AG08396 (cell line): ENCODE measurements at places on chromosomes 1 and 21.

DNA sequence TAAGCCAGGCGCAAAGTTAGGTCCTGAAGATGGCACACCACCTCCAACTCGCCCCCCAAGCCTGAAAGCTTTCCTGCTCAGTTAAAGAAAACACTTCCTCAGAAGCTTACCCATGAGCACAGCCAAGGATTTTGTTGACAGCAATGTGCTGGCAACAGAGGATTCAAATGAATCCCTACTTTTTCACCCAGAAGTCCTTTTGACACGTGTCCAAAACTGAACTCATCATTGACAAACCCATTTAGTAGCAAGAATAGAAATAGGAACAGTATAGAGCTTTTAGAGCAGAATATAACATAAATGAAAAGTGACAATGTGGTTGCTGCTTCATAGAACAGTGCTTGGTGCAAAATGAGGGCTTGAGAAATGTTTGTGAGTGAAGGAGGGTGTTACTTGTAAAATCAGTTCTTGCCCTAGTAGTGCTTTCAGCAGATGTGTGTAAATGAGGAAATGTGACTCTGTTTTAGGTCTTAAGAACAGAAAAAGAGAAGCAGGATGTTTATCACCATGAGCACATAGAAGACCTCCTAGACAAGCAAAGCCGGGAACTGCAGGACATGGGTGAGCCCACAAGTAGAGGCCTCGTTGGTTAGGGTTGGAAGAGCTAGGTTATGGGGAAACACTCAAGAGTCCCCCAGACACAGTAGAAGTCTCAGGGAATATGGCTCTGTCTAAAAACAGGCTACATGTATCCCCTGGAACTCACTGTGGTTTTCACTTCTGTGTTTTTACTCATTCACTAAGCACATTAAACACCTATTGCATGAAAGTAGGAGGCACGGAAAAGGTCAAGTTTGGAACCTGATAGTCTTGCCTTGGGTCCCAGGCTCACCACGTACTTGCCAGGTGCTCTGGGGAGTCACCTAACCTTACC, 48.6 kb upstream of the TMEM125 start:
- no peak for DNase-seq

DNA sequence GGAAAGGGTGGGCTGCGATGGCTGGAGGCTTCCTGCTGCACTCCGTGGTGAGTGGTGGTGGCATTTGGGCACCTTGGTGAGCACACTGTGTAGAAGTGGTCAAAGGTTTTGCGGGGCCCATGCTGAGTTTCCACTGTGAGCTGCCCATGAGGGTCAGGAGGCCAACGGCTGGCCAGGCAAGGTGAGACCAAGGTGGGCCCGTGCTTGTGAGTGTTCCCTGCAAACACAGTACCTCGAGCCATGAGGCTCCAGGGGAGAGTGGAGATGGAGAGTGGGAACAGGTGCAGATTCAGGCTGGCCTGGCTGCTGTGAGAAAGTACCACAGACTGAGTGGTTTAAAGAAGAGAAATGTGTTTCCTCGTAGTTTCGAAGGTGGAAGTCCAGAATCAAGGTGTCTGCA, 40.8 kb downstream of the AJAP1 start:
- DNase-seq, result no peak

- DNase-seq, result no peak
Measured at GRCh38 chr1:198117267-198117666, 39.5 kb upstream of the NEK7 start.

DNA sequence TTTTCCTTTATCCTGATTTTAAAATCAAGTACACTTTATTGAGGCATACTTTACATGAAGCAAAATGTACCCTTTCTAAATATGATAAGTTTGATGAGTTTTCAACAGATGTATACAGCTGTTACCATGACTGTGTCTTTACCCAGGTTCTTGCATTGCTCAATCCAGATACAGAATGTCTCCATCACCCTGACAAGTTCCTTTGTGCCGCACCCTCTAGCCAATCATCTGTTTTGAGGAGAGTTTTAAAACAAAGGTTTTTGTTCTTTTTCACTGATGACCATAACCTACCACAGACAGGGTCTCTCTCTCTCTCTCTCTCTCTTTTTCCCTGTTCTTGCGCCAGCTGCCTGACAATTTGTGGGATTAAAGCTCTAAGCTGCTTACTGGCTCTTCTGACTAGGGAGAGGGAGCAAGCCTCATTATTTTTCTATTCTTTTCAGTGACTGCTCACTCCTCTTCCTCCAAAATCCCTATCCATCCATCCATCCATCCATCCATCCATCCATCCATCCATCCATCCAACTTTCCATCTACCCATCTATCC, 1.2 kb upstream of the KCNE1 start:
- no peak for DNase-seq

DNA sequence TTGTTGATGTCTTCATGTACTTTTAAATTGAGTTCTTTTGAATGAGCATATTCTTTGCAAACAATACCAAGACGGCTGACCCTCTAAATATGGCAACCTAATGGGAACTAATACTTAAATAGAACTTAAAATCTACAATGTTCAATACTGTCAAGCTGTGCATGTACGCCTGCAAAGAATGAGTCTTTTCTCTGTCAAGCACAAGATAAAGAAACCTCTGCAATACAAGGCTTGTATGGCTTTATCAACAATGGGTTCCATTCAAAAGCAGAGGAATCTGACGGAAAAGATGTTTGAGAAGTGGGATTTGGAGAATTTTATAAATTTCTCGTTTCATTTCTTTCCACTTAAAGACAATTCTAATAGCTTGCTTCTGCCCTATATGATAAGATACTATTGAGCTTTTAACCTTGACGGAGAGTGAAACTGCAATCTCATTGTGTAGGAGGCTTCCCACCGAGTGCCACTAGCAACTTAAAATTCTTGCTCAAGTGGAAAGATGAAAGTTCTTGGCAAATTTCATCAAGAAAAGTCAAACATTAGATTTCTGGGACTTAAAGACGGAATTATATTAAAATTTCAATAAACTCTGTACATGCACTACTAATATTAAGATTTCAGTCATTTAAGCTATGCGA, 119.8 kb downstream of the RGS21 start:
- DNase-seq, result no peak

DNA sequence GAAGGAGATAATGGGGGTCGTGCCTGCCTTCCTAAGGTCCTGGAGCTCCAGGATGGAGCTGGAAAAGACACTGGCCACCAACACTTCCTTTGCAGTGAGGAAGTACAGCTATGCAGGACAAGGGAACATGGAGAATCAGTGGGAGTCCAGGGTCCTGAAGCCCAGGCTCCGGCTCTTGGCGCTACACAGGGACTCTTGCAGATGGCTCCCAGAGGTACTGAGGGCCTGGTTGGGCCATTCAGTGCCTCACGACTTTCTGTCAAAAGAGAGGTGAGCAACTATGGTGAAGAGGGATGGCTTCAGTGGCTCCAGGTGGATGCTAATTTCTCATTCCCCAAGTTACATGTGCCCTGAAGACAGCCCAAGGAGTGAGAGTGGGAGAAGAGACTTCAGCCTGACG, 1.8 kb upstream of the ETNK2 start:
- no peak for DNase-seq

GRCh38 chr1:211811126-211811525, 19.4 kb downstream of the LPGAT1 start:
- DNase-seq, result no peak

DNA sequence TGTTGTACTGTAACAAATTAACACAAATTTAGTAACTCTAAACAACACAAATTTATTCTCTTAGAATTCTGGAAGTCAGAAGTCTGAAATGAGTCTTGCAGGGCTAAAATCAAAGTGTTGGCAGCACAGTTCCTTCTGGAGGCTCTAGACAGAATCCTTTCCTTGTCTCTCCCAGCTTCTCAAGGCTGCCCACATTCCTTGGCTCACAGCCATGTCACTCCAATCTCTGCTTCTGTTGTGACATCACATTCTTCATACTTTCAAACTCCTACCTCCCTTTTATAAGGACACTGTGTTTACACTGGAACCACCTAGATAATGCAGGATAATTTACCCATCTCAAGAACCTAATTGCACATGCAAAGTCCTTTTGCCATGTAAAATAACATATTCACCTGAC, 225.0 kb upstream of the PRMT6 start:
- DNase-seq, result no peak

- DNase-seq, result no peak
Measured at GRCh38 chr1:7026169-7026568, 240.9 kb downstream of the CAMTA1 start.

DNA sequence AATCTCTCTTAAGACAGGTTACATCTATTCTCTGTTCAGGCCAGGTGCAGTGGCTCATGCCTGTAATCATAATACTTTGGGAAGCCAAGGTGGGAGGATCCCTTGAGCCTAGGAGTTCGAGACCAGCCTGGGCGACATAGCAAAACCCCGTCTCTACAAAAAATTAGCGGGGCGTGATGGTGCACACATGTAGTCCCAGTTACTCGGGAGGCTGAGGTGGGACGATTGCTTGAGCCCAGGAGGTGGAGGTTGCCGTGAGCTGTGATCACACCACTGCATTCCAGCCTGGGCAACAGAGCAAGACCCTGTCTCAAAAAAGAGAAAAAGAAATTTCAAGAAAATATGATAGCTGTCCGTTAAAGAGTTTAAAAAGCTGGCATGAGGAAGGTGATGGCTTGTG, 43.0 kb downstream of the UBE4B start:
- DNase-seq, result no peak

GRCh38 chr1:116579259-116579875, 8.5 kb upstream of the CD58 start:
- DNase-seq, result no peak

GRCh38 chr1:15483971-15484370, 8.1 kb downstream of the CELA2B start:
- no peak for DNase-seq

- DNase-seq, result peak; percentile 67
Measured at GRCh38 chr21:34889320-34889675, 159.8 kb downstream of the RUNX1 start.

DNA sequence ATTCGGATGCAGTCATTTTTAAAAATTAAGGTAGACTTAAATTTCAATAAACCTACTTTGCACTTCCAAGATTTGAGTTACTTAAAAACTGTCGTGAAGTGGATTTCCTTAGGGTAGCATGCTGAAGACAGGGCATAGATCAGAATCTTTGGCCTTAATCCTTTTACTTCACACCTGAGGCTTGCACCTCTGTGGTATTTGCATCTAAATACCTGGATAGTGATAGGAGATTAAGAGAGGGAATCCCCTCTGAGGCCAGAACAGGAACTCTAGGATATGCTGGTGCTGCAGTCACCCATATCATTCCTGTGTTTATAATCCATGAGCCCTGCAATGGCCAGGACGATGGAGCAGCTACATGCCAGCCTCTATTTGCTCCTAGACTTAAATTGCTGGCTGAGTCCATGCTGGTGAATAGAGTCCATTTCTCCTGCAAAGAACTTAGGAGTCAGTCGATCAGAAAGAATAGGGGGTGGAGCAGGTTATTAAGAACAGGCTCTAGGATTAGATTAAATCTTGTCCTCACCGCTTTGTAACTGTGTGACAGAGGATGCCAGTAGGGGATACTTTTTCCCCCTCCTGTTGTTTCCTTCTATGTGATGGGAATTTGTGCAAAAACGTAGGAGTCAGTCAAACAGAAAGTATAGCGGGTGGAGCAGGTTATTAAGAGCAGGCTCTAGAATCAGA, 333.6 kb downstream of the DUSP10 start:
- DNase-seq, result no peak

- no peak for DNase-seq
Measured at GRCh38 chr1:54416435-54416834, 10.2 kb upstream of the SSBP3 start.

DNA sequence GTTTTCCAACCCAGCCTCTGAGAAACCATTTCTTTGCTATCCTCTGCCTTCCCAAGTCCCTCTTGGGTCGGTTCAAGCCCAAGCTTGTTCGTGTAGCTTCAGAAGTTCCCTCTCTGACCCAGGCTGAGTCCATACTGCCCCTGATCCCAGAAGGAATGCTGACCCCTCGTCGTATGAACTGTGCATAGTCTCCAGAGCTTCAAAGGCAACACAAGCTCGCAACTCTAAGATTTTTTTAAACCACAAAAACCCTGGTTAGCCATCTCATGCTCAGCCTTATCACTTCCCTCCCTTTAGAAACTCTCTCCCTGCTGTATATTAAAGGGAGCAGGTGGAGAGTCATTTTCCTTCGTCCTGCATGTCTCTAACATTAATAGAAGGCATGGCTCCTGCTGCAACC, 23.8 kb downstream of the EIF2D start:
- no peak for DNase-seq

DNA sequence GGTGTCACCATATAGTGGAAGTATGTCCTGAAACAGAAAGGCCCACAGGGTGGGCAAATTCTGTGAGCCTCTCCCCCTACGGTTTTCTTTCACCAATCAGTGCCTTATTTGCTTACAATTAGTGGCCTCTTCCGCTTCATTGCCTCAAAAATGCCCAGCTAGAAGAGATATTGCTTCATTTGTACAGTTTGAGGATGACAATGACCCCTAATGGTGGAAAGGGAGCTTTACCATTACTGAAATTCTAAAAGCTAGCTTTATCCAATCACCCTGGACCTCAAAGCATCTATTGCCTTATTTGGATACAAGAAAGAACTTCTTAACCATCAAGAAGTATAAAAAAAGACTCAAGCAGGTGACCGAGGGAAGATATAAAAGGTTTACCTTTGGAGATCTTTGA, 49.6 kb downstream of the LRRC71 start:
- no peak for DNase-seq
